ENCODE measurements at places on chromosomes 2 and 18.

DNA sequence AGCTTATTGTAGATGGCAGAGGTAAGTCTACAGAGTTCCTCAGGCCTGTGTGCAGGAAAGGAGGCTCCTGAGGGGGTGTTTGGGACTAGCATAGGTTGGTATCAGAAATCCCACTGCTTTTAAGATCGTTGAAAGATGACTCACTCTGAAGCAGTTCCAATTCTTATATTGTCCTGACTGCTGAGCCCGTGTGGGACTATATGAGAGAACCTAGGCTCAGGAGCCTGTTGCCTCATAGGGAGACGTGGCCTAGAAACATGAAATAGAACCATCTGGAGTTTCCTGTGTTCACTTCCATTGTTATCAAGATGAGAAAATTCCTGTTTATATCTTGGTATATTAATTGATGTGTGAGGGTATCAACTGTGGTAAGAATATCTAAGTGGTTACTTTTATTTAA is 5.7 kb downstream of the CCT7 start:
- no peak for DNase-seq

- no peak for DNase-seq
Measured at GRCh38 chr18:48781163-48781987, 169.4 kb downstream of the SMAD7 start.

- no peak for DNase-seq
Measured at GRCh38 chr2:42754021-42754775, 9.7 kb downstream of the OXER1 start.

DNA sequence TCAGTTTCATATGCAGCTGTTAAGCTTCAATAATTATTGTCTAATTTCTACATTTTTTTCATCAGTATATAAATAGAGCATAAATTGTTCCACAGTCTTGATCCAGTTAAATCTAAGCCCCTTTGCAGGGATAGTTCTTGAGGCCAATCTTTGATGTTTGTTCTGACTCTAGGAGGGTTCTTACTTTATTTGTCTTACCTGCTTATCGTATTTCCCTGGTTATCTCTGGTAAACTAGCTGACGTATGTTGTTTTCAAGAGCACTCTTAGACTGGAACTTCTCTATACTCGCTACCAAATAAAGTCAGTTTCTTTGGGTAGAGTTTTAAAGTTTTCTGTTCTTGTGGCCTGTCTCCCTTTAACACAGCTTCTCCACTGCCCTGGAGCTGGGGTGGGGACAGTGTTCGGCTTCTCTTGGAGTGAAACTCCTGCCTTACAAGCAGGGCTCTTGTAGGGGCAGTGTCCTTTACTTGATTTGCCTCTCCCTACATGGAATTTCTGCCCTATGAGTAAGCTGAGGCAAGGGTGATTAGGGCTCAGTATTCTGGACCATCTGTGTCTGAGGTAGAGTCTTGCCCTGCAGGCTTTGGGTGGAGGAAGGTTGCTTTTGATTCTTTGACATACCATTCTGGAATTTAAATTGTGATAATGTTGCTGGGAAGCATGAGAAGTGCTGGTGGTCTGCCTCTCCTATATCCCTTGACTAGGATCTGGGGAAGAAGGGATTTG is 90.3 kb downstream of the PTPN4 start:
- no peak for DNase-seq

Measured in esophagus squamous epithelium (tissue), 5 donors.